ENCODE measurements at places on chromosomes 11 and 22. TPM values are rescaled to one million over a fixed set of nuclear protein-coding genes. Genes with fewer than 3 reads are reported as not detected.
A peak's percentile ranks its signal among the peaks of the same experiment; 100 is the strongest.

GRCh38 chr22:22578702-22579424 is 19.8 kb upstream of the PRAME start:
- DNase-seq = peak; percentile 37

- DNase-seq = no peak
Measured at GRCh38 chr22:39239561-39240423, 5.0 kb downstream of the PDGFB start.

- no peak for DNase-seq
Measured at GRCh38 chr22:40829131-40829530, 10.0 kb upstream of the SLC25A17 start.

DNA sequence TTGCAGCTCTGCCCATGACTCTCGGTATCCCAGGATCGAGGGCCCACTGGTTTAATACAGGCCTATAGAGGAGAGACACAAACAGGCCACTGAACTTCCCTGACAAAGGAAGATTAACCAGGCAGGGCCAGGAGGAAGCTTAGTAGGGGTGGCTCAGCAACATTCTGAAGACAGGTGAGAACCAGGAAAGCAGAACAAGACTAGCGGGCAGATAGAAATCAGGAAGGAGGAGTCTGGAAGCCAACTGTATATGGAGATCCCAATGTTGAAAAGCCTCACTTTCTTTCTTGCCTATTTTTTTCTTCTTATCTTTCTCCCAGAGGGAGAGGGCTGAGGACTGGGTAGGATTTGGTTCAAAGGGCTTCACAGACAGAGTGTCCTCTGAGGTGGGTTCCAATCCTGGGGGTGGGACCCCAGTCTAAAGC is 5.4 kb downstream of the PI4KA start:
- no peak for DNase-seq

Gene SNX32
- total RNA-seq = under 0.01 TPM

Gene GRM5
- not detected for total RNA-seq

Measured in lung microvascular endothelial cell (primary cell).